Small intestine (tissue), 16 donors: ENCODE measurements at places on chromosomes 7 and 10. TPM values are rescaled to one million over a fixed set of nuclear protein-coding genes. Genes with fewer than 3 reads are reported as not detected.

DNA sequence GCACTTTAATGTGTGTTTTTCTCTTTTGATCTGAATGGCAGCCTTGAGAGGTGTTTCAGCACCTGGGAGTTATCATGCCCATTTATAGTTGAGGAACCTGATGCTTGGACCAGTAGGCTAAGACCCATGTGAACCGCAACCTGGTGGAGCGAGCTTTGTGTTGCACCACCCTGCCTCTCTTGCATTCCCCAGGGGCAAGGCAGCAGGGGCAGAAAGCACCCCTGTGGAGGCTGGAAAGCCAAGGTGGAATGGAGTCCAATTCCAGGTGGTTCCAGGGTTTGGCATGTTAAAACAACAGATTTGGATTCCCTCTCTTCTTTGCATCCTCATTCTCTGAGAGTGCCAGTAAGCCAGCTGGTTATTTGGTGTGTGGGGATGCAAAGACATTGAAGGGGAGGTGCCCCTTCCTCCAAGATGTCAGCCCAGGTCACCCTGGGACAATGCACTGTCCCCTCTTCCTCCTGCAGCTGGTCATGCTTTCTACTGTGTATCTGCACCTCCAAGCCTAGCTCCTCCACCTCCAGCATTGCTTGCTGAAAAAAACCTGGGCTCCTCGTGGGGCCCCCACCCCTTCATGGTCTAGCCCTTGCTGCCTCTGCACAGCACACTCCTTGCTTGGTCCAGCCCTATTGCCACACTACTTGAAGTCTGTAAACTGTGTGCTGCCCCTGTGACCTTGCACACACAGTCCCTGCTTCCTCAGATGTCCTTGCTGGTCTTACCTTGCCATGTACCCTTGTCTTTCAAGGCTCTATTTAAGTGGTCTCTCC, 5.6 kb upstream of the CDH23 start:
- DNase-seq, result no peak

DNA sequence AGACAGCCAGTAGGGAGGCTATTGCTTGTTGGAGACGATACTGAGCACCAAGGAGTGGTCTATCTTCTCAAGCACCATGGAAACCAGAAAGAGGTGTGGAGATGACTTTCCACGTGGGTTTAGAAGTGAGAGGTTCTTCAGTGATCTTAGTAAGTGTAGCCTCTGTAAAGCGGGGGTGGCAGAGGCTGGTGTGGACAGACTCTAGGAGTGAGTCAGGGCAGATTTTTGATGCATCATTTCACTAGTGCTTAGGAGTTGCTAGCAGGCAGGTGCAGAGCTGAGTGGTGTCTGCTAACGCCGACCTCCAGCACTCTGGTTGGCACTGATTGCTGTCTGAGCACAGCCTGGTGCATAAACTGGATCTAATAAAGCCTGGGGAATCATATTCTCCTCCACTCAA, 78.4 kb upstream of the ADO start:
- no peak for DNase-seq

- DNase-seq, result no peak
Measured at GRCh38 chr10:44391981-44392380, 7.1 kb upstream of the CXCL12 start.

- DNase-seq, result no peak
Measured at GRCh38 chr7:3426064-3426463, 125.0 kb downstream of the SDK1 start.

GRCh38 chr7:31857172-31857571, 170.2 kb downstream of the PPP1R17 start:
- DNase-seq, result no peak

- no peak for DNase-seq
Measured at GRCh38 chr7:98418271-98418635, 17.4 kb upstream of the BAIAP2L1 start.

- DNase-seq, result no peak
Measured at GRCh38 chr10:84820120-84820519, 491.7 kb downstream of the CCSER2 start.

DNA sequence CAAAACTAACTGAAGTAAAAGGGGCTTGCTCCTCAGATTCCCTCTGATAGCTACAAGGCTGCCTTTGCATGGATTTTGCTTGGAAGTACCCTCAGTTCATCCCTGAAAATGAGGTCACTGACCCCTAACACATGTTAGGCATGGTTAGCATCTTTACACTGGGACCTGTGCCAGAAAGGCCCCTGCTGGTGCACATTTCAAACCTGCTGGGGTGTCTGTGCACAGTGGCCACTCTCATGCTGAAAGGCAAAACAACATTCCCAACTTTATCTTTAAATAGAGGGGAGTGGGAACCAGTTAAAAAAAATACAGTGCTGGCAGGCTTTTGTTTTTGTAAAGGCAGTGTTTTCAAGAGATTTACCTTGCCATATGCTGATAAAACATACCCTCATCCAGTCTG, 99.1 kb downstream of the ANK3 start:
- DNase-seq, result no peak

DNA sequence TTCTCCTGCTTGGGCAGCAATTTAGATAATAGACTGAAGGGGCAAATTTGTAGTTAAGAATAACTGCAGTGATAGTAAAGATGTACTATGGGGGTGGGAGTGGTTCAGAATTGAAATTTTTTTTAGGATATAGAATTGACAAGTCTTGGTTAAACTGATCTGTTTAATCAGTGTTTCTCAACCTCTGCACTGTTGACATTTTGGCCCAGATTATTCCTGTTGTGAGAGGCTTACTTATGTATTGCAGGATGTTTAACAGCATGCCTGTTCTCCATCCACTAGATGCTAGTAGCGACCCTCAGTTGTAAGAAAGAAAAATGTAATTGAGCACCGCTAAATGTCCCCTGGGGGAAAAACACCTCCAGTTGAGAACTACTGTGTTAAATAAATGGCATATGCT, 176.5 kb downstream of the CCDC7 start:
- DNase-seq, result no peak

GRCh38 chr7:4957847-4958476, 1.0 kb downstream of the MMD2 start:
- no peak for DNase-seq

DNA sequence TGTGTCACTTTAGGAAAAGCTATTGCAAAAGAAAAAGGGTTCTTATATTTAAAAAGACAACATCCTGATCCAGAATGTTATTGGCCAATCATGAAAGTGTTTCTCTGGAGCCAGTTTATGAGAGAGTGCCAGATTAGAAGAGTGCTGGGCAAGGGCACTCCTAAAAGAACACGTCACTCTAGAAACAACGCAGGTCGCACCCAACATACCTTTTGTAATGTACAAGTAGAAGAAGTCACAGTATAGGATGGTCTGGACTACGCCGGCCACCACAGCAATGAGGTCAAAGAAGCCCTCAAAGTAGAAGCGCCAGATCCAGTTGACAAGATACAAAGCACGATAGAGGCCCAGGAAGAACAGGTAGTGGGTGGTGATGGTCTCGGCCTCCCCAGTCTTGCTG, 18.1 kb upstream of the DAGLB start:
- no peak for DNase-seq

DNA sequence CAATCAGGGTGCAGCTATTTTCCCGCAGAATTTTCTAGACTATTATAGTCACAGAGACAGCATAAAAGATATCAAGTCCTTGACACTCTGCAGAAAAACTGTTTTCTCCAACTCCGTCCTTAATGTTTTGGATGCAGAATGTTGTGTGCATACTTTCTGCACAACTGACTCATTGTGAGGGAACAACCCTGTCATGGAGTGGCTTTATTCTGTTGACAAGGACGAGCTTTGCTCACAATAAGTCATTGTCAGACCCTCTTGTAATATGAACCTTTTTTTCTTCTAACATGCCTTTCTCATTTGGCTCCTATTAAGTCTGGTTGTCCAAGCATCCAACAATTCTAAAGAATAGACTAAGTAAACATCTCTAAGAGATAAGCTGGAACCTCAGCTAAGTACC, 17.3 kb downstream of the ABCB4 start:
- DNase-seq, result no peak

GRCh38 chr7:38169847-38170246, 8.2 kb upstream of the STARD3NL start:
- no peak for DNase-seq

DNA sequence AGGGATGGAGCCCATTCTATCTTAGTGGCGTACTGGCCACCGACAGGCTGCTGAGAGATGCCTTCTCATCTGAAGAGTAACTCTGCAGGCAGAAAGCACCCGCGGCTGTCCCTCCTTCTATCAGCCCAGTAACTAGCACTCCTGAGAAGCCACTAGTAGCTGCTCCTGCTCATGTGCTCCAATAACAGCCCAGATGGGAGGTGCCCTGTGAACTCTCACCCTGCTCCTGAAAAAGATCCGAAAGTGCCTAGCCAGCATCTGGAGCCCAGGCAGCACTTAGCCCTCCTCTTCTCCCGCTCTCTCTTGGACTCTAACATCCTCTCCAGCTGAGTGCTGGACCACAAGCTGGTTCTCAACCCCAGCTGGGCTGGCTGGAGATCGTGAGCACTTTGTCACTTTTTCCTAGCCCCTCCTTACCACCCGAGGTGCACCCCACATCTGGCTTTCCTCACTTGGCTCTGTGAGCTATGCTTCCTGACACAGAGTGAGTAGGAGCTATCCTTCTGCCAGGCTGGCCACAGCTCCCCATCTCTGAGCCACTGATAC, 239.2 kb downstream of the GRID1 start:
- DNase-seq, result no peak

CYP3A5 gene
- polyA plus RNA-seq, result 224 TPM

TMEM130 gene
- not detected for polyA plus RNA-seq

ZNF37A gene
- 2.7 TPM for polyA plus RNA-seq

C7orf33 gene
- not detected for polyA plus RNA-seq

PRKAR2B gene
- polyA plus RNA-seq, result 7.8 TPM

AKR1C3 gene
- 435 TPM for polyA plus RNA-seq

EBF3 gene
- not detected for polyA plus RNA-seq

CTTNBP2 gene
- 0.45 TPM for polyA plus RNA-seq
